ENCODE measurements at places on chromosomes 7 and 10. TPM values are rescaled to one million over a fixed set of nuclear protein-coding genes. Genes with fewer than 3 reads are reported as not detected.

- DNase-seq = no peak
These were observed 86.7 kb downstream of the MDFIC start for GRCh38 chr7:115008465-115009114.

GRCh38 chr7:121544726-121545125 lies 148.6 kb upstream of the FAM3C start:
- DNase-seq = no peak

DNA sequence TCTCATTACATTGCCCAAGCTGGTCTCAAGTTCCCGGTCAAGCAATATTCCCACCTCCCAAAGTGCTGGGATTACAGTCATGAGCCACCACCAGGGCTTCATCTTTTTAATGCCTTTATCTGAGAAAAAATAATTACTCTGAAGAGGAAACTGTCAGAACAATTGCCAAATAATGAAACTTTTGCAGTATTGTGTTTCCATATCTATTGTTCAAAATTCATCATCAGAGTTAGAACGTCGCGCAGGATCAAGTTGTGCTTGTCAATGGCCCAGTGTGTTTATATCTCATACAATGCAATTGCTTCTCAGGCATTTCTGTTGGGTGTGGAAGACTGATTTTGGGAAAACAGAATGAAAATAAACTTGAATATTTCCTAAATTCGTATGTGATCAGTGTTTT lies 143.1 kb downstream of the ARID5B start:
- no peak for DNase-seq

GRCh38 chr10:87750001-87750671 lies 67.9 kb downstream of the ATAD1 start:
- no peak for DNase-seq

NANOS1 gene
- 0.86 TPM for polyA plus RNA-seq

SOSTDC1 gene
- polyA plus RNA-seq = 0.81 TPM

AKR1C8 gene
- not detected for polyA plus RNA-seq
